Stimulated activated CD4-positive, alpha-beta T cell treated with anti-CD3 and anti-CD28 coated beads, Interleukin-2, amount 100 ng/mL, for 48 hours (primary cell): ENCODE measurements at places on chromosomes 3 and 15.

GRCh38 chr15:78565951-78566774, 843 bp downstream of the CHRNA5 start:
- peak; percentile 1 for DNase-seq

DNA sequence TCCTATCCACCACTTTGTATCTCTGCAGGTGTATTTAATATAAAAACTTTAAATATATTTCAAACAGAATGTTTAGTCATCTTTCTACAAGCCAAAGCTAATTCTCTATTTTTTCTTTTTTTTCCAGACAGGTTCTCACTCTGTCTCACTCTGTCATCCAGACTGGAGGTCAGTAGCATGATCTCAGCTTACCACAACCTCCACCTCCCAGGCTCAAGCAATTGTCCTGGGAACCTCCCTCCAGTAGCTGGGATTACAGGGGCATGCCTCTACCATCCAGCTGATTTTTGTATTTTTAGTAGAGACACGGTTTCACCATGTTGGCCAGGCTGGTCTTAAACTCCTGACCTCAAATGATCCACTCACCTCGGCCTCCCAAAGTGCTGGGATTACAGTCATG, 202.6 kb downstream of the VGLL3 start:
- no peak for DNase-seq

DNA sequence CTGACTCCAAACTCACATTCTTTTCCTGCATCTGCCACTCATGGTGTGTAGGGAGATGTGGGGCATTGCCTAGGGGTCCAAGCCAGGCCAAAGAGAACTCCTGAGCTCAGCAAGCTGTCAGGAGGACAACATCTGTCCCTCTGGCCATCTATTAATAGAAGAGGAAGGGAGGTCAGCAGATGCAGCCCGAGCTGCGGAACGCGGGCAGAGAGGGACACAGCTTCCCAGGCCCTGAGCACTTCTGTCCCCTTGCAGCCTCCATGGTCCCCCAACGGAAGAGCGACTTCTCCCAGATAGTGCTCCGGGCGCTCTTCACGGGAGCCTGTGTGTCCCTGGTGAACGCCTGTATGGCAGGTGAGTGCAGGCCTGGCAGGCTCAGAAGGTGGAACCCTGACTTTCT, 37.3 kb upstream of the PDE8A start:
- no peak for DNase-seq

GRCh38 chr3:36444909-36445308, 64.6 kb downstream of the STAC start:
- DNase-seq: no peak

- no peak for DNase-seq
Measured at GRCh38 chr3:36149447-36149865, 230.8 kb upstream of the STAC start.
